ENCODE measurements at places on chromosomes 4 and X.

DNA sequence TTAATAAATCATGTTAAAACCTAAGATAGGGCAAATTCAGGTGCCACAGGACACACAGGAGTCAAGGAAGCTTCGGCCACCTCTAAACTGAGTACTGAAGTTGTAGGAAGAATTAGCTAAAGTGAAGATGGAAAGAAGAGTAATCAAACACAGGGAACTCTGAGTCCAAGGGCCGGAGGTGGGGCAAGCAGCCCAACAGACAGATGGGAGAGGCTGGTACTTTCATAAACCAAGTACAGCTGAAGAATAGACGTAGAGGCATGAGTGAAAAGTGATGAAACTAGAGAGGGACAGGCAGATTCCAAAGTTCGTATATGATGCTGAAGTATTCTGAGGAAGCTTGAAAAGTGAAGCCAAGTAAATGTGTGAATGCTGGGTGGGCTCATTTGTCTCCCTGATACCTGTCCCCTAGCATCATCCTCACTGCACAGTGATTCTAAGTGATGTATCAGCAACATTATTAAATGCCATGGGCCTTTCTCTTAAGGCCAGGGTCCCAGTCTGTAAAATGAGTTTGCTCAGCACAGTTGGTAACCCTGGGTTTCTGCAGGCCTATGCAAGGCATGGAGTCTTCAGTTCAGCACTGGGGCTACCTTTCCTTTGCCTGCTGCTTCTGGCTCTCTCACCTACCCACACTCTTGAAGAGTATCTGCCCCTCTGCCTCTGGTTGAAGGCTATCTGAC is 203.3 kb downstream of the NR3C2 start:
- DNase-seq, result no peak

DNA sequence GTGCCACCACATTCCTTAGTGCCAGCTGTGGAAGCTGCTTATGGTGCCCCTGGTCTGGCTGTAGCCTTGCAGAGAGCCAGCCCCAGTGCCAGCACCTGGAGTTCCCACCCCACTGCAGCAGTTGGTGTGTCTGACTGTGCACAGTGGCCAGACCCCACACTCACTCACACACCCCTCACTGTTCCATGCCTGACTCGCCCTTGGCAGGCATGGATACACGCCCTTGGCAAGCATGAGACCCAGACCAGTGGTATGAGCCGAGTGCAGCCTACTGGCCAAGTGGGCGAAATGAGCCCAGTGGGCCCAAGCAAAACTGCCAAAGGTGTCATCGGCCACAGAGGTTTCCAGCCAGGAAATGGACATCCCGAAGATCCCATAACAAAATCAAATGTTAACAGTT is 27.4 kb downstream of the NAA11 start:
- no peak for DNase-seq

GRCh38 chrX:78754917-78755316 is 7.4 kb downstream of the LPAR4 start:
- no peak for DNase-seq

DNA sequence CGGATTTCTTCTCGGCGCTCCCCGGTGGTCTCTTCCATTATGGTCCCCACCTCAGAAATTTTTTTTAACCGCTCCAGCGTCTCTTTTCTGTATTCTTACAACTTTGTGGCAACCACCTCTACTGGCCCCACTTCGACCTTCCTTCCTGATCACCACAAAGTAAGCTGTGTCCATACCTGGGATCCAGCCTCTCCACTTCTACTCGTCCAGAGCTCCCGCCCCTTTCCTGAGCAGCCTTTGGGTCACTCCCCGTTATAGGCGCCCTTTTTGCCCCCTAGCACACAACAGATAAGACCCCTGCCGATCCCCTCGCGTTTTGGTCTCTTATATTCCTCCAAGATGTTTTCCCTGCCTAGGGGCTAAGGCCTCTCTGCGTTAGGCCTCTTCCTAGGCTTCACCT is 557 bp downstream of the PIGG start:
- no peak for DNase-seq

- DNase-seq, result no peak
Observed at GRCh38 chr4:124515591-124515990, 196.9 kb downstream of the ANKRD50 start.

All from activated CD4-positive, alpha-beta T cell treated with anti-CD3 and anti-CD28 coated beads, Interleukin-2, amount 50 U/mL, for 24 hours (primary cell).